NCI-H774 (cell line): ENCODE measurements at places on chromosomes 3 and 15.
A peak's percentile ranks its signal among the peaks of the same experiment; 100 is the strongest.

GRCh38 chr15:89948796-89949195 is 36.0 kb upstream of the ARPIN start:
- no peak for DNase-seq

DNA sequence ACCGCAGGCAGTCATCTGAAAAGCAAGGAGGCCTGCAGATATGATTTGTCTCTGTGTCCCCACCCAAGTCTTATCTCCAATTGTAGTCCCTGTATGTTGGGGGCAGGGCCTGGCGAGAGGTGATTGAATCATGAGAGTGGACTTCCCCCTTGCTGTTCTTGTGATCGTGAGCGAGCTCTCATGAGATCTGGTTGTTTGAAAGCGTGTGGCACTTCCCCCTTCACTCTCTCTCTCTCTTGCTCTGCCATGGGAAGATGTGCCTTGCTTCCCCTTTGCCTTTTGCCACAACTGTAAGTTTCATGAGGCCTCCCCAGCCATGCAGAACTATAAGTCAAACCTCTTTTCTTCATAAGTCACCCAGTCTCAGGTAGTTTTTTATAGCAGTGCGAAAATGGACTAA is 83.3 kb downstream of the TMCO5A start:
- DNase-seq = no peak

GRCh38 chr3:37973246-37974054 is 17.1 kb upstream of the VILL start:
- no peak for DNase-seq

GRCh38 chr3:31481697-31482096 is 51.0 kb upstream of the STT3B start:
- DNase-seq = no peak

GRCh38 chr3:112759681-112760080 is 87.0 kb downstream of the CD200R1L start:
- no peak for DNase-seq

DNA sequence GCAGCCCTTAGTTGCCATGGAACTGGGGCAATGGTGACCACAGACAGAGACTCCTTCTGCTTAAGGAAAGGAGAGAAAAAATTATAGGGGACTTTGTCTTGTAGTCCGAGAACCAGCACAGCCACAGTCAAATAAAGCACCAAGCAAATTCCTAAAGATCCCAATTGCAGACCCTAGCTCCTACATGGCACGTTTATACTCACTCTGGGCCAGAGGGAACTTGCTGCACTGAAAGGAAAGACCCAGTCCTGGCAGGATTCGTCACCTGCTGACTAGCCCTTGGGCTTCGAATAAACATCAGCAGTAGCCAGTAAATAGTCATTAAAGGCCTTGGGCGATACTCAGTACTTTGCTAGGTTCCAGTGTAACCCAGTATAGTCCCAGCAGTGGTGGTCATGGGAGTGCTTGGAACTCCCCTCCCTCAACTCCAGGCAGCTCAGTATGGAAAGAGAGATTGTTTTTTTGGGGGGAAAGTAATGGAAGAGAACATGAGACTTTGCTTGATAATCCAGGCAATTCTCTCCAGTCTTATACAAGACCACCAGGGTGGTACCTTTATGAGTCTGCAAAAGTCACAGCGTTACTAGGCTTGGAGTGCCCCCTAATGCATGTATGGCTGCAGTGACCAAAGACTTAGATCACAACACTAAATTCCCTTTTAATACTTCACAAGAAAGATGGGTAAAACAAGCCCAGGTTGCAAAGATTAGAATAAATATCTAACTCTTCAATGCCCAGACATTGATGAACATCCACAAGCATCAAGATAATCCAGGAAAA is 66.4 kb upstream of the AGTR1 start:
- no peak for DNase-seq

DNA sequence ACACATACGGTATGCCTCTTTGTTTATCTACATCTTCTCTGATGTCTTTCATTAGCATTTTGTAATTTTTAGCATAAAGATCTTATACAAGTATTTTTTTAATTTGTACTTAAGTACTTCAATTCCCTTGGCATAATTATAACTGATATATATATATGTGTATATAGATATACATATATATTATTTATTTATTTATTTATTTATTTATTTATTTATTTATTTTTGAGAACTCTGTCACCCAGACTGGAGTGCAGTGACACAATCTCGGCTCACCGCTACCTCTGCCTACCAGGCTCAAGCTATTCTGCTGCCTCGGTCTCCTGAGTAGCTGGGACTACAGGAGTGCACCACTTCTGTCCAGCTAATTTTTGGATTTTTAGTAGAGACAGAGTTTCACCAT is 382.7 kb downstream of the EPHA3 start:
- no peak for DNase-seq

DNA sequence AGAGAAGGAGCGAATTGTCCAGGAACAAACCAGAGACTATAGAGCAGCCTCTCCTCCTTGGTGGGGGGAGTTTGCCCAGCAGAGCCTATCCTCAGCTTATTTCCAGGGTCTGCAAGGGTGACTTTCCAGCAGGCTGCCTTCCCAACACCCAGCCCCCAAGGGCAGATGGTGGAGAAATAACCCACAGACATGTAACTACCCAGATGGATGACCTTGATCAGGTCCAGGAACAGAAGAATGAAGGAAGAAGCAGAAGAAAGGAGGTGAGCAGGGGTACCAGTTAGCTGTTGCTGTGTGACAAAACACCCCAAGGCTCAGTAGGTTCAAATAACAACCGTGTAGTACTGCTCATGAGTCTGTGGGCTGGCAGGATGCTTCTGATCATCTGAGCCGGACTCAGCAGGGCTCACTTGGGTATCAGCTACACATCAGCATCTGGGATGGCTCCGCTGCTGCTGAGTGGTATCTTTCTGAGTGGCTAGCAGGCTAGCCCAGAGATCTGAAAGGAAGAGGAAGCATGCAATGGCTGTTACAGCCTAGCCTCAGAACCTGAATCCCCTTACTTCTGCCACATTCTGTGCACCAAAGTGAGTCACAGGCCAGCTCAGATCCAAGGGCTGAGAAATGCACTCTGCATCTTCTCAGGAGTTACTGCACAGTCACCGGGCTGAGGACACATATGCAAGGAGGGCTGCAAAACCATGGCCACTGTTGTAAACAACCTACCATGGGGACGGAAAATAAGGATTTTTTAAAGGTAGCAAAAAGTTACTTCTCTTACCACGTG is 22.2 kb upstream of the TXNRD3 start:
- no peak for DNase-seq

- no peak for DNase-seq
Measured at GRCh38 chr3:186775999-186776398, 7.4 kb upstream of the EIF4A2 start.

DNA sequence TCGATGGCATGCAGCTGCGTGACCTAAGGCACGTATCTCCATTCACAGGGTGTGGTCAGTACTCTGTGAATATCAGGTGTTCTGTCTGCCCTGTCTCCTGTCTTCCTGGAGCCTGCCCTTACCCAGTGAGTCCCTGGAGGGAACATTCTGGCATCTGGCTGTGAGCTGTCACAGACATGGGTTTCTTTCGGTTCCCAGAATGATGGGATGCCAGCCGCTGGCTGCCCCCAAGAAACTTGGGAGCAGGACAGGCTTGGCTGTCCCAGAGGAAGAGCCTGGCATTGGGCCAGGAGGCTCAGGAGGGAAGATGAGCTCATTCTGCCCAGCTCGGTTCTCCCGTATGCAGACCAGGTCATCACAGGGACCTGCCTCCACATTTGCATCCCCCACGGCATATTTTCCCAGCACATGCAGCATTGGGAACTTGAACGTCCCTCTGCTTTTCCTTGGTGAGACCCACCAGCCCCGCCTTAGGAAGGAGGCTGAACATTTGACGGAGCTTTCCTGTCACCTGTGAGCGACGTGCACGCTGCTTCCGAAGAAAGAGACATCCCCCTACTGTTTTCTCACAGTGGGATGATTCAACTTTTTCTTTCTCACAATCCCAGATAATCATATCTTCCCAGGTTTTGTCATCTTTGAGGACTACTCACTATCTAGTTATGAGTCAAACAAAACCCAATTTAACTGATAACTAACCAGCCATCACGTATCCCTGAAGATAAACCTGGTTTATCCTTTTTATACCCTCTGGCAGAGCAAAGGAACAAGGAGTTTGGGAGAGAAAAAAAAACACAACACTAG is 22.0 kb upstream of the PGPEP1L start:
- DNase-seq = no peak

- no peak for DNase-seq
Measured at GRCh38 chr3:21390856-21391255, 360.2 kb downstream of the ZNF385D start.

DNA sequence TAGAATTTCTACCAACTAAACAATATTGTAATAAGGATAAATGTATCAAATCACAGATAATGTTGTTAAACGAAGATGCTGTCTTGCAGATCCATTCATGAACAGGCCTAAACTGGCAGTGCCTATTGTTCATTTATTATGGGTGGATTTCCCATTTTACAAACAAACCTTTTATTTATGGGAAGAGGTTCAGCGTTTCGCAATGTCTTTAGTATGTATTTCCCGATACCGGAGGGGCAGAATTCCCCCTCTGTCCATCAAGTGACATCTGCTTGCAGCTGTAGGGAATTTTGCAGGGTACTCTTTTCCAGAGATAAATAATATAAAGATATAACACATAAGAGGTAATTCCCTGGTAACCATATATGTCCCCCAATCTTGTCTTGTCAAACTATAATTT is 5.7 kb downstream of the CEP19 start:
- no peak for DNase-seq

DNA sequence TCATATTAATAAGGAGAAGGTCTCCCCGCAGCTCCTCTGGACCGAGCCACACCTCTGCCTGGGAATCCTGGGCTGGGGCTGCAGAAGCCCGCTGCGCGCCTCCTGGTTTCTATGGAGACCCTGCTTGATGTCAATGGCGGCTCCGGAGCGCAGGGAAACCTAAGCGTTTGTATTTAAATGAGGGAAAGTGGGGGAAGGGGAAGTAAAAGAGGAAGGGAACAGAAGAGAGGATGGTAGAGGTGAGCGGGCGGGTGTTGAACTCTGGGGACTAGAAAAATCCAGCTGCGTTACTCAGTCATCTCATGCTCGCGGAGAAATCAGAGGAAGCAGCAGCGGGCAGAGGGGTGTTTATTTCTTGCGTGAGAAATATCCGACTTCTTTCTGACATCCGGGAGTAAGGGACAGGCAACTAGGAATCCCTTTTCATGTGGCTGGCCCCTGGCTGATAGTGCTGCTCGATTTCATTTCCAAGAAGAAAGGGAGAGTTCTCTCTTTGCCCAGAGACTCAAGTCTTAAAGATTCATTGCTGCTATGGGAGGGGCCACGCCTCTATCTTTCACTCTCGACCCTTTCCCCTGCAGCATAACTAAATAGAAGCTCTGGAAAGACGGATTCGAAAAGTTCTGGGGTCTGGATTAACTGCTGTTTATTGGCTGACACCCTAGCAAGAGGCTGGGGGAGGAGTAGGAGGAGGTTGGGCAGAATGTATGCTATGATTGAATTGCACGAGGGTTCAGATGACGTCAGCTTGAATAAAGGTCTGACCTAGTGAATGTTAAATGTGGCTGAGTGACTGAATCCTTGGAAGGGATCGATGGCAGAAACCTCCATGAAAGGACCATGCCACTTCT is 110.5 kb upstream of the GAP43 start:
- peak; percentile 21 for DNase-seq

GRCh38 chr3:11774296-11774877 is 72.3 kb downstream of the TAMM41 start:
- peak; percentile 0 for DNase-seq

DNA sequence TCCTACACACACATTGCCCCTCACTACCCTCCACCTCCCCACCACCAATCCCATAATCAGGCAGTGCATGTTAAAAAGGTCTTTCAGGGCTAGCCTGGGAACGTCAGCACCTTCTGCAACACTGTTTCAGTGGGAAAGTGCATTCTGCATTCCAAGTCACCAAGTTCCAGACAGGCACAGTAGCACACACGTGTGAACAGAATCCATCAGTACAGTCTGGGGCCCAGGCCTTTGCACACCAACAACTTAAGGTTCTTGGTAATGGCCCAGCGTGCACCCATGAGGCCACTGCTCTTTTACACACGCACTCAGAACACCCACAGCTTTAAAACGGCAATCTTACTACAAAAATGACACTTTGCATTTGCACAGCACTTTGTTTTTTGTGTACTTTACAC is 1.2 kb downstream of the ANXA2 start:
- no peak for DNase-seq

GRCh38 chr3:71956069-71956340 is 171.1 kb upstream of the PROK2 start:
- no peak for DNase-seq

GRCh38 chr3:138493804-138494606 is 59.6 kb downstream of the ESYT3 start:
- no peak for DNase-seq

GRCh38 chr15:52683580-52683979 is 4.4 kb upstream of the ATOSA start:
- DNase-seq = no peak

- DNase-seq = no peak
Measured at GRCh38 chr15:32849769-32850668, 132.2 kb downstream of the GREM1 start.

- no peak for DNase-seq
Measured at GRCh38 chr3:51921081-51921578, 18.0 kb upstream of the IQCF1 start.

GRCh38 chr3:125013095-125013494 is 42.7 kb downstream of the HEG1 start:
- DNase-seq = no peak
